ENCODE measurements at places on chromosomes 7 and 10.

- DNase-seq = no peak
Measured at GRCh38 chr10:43076876-43077420, at the start of gene RET. RET (plus strand) TSS chr10:43077069; CDS start chr10:43077259, 190 bp downstream.

GRCh38 chr10:110411047-110411410 lies 86.7 kb upstream of the DUSP5 start:
- peak; percentile 94 for DNase-seq

GRCh38 chr7:50199824-50200223 lies 104.7 kb upstream of the IKZF1 start:
- DNase-seq = no peak

DNA sequence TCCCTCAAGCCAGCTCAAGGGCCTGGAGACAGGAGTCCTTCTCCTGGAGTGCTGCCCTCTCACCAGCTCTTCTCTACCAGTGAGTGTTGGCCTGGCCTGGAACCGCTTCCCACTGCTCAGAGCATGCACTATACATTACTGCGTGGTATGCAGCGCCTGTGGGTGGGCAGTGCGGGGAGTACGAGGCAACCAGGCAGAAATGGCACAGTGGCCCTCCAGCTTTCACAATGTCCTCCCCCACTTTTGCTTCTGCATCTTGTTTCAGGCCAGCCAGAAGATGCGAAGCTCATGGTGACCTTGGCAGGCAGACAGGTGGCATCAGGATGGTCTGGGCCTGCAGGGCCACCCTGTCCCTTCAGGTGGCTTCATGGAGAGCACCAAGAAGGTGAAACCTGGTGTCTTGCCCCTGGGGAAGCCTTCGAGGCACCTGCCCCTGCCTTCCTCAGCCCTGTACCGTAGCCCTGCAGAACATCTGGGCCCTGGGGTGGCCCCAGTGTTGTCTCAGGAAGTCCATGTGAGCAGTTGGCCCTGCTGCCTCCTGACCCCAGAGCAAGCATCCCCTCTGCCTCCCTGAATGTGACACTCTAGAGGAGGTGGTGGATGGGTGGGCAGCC lies 35.8 kb downstream of the RASGEF1A start:
- DNase-seq = no peak

DNA sequence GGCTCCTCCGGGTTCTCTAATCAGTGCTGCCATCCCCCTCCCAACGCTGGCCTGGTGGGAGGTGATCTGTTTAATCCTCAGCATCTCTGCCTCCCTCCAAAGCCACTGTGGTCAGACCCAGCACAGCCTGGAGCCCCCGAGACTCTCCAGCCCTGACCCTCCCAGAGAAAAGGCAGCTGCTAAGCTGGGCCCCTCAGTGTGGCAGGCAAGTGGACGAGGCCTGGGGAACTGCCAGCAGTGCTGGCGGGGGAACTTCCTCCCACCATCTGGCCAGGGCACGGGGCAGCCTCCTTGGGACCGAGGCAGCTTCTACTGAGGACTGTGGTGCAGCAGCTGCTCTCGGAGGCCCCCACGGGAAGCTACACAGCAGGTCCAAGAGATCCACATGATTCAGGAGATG lies 51.1 kb downstream of the DPYSL4 start:
- DNase-seq = no peak

DNA sequence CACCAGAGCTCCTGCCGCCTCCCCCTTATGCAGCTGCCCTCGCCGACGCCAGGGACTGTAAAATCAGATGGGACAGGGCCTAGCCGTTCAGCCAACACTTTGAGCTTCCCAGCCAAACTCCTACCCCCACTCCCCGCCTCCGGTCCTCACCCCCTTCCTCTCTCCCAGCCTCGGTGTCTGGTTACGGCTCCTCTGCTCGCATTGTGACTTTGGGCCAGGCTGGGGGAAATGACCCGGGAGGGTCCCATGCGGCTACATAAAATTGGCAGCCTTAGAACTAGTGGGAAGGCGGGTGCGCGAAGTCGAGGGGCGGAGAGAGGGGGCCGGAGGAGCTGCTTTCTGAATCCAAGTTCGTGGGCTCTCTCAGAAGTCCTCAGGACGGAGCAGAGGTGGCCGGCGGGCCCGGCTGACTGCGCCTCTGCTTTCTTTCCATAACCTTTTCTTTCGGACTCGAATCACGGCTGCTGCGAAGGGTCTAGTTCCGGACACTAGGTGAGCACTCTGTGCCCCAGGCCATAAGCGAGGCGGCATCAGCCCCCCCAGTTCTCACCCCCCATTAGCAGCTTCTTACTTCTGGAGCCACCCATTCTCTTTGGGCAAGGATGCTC lies at the start of gene KAZALD1:
Gene KAZALD1, plus strand, starts transcription at position 366 of the 608 bp plus-strand sequence. CDS start 604 bp downstream, outside the sequence.
- DNase-seq = no peak

DNA sequence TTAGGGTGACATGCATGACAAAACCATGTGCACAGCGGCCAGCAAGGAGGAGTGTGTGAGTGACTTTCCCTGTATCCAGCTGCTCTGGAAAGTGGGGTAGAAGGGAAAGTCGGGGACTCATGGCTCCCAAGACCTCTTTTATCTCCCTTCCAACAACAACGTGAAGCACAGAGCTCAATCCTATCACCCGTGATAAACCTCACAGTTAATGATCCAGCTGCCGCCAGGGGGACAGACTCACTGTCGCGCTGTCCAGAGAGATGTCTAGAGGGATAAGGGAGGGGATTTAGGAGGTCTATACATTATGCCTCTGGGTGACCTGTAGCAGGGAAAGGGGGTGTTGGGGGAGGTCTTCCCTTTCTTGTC lies 84.0 kb upstream of the SMNDC1 start:
- no peak for DNase-seq

- no peak for DNase-seq
Measured at GRCh38 chr7:38903057-38903456, 5.9 kb downstream of the VPS41 start.

GRCh38 chr10:90087197-90088023 lies 386.0 kb downstream of the KIF20B start:
- DNase-seq = peak; percentile 90

DNA sequence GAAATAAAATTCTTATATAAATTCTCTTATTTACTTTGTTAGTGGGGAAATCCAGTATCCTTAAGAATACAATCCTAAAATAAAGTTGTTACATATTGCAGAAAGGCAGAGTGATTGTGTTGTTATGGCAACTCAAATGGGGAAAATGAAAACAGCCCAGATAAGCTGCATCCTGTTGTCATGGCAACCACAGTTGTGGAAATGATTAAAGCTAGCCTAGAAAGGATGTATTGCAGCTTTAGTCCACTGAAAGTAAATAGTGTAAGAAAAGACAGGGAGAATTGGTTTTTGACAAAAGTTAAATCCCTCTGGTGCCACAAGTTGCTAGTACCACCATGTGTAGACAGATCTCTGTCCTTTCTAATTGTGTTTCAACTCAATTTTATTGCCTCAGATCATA lies 43.2 kb downstream of the BTRC start:
- peak; percentile 4 for DNase-seq

GRCh38 chr10:75028748-75029147 lies 82.7 kb upstream of the SAMD8 start:
- DNase-seq = no peak

GRCh38 chr7:573933-574381 lies 54.3 kb upstream of the PDGFA start:
- DNase-seq = no peak

DNA sequence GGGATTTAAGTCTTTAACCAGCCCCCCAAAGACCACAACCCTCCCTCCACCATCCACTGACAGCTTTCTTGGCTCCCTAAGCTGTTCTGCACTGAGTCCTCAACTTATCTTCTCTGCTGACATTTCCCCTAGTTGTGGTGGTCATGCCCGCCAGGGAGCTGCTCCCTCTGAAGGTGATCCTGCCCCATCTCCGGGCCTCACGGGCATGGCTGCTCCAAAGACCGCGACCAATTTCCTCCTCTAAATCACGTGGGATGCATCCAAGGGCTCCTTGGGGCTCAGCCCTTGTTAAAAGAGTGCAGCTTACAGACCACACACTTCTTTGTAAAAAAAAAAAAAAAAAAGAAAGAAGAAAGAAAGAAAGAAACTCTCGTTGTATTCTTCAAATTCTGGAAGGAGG lies 27.1 kb upstream of the KLF6 start:
- no peak for DNase-seq

GRCh38 chr10:23516530-23516929 lies 77.7 kb downstream of the OTUD1 start:
- peak; percentile 56 for DNase-seq

- peak; percentile 60 for DNase-seq
Measured at GRCh38 chr10:100482181-100482833, 19.5 kb downstream of the WNT8B start.

GRCh38 chr10:87654212-87654611 lies 5.5 kb upstream of the PAPSS2 start:
- DNase-seq = no peak

GRCh38 chr10:52551046-52551445 lies 221.5 kb downstream of the MBL2 start:
- DNase-seq = no peak

- DNase-seq = no peak
Measured at GRCh38 chr7:104981672-104982037, 32.4 kb upstream of the KMT2E start.

GRCh38 chr7:1246871-1247526 lies 14.3 kb downstream of the UNCX start:
- no peak for DNase-seq

- DNase-seq = no peak
Measured at GRCh38 chr10:1434202-1434601, 303.1 kb downstream of the ADARB2 start.

DNA sequence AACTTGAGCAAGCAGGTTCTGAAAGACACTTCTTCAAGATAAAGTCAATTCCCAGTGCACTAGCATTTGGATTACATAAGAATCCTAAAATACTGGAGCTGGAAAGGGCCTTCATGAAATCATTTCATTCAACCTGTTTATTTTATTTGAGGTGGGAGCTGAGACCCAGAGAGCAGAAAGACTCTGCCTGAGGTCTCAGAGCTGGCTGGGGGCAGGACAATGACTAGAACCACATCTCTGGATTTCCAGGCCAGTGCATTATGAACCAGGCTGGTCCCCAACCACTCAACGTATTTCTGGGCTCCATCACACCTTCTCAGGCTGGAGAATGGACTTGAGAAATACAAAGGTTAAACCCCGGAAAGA lies 8.4 kb downstream of the ANXA11 start:
- no peak for DNase-seq

DNA sequence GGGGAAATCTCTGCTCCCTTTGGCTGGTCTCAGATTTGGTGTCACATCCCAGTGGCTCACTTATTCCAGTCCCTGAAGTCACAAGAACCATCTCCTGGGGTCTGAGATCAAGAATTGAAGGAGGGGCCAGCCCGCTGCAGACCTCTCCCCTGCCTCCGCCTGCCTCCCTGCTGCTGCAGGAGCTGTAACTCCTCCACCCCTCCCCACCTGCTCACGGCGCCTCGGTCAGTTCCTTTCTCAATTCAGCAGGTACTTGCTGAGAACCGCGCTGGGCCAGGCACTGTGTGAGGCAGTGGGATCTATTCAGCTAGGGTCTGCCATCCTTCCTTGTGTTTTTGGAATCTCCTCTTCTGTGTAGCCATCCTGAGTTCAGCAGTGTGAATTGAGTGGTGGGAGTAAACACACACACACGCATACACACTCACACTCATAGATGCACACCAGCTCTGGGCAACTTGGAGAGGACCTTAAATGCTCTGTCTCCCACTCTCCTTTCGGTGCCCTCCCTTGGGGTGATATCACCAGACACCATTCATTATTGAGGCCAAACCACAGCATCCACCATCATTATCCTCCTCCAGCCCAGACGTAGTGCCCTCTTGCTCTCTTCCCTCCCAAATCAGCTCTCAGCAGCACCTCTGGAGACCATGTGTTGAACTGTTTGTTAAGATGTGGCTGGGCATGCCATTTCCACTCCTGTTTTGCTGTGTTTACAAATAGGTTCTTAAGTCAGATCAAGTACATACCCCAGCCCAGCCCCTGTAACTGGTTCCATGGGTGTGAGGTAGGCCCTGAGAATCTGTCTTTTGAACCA lies 22.0 kb upstream of the ANKRD2 start:
- DNase-seq = no peak

- peak; percentile 4 for DNase-seq
Measured at GRCh38 chr7:158109364-158110033, 478.1 kb downstream of the PTPRN2 start.

- DNase-seq = no peak
Measured at GRCh38 chr7:49479936-49480544, 293.4 kb upstream of the VWC2 start.

- no peak for DNase-seq
Measured at GRCh38 chr10:43392748-43393147, 16.2 kb downstream of the HNRNPF start.

GRCh38 chr10:63819753-63820329 lies 298.6 kb downstream of the REEP3 start:
- peak; percentile 62 for DNase-seq

DNA sequence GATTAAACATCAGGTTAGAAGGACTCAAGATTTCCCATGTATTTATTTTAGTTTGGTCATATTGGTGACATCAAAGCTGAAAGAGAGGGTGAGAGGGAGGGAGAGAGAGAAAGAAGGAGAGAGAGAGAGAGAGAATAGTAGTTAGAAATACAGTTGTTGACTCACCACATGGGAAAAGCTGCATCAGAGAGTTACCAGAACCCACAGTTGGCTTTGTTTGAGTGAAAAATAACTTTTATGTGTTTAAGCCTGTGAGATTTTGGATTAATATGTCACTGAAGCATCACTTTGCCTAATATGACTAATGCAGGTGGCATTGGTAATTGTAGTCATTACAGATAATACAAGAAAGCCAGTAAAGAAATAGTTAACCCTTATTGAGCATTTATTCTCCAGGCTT lies 303.9 kb downstream of the REEP3 start:
- peak; percentile 4 for DNase-seq

DNA sequence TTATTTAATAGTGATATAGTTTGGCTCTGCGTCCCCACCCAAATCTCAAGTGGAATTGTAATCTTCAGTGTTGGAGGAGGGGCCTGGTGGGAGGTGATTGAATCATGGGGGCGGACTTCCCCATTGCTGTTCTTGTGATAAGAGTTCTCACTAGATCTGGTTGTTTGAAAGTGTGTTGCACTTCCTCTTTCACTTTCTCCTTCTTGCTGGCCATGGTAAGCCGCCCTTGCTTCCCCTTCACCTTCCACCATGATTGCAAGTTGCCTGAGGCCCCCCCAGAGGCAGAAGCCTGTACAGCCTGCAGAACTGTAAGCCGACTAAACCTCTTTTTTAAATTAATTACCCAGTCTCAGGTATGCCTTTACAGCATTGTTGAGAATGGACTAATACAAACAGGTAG lies 101.4 kb downstream of the MTPAP start:
- DNase-seq = no peak

Measured in A172 (cell line).